ENCODE measurements at places on chromosomes 12 and 14. TPM values are rescaled to one million over a fixed set of nuclear protein-coding genes. Genes with fewer than 3 reads are reported as not detected.
A peak's percentile ranks its signal among the peaks of the same experiment; 100 is the strongest.

- no peak overlapping the region for H3K27ac ChIP-seq
- no peak overlapping the region for H3K4me3 ChIP-seq
- ATAC-seq, result no peak
- no peaks in the 10 kb centered on the region for H3K27me3 ChIP-seq
- H3K36me3 ChIP-seq, result no peaks in the 10 kb centered on the region
Measured at GRCh38 chr14:23641915-23642588, 5.9 kb downstream of the DHRS2 start.

GRCh38 chr12:19499030-19499429, 59.7 kb downstream of the AEBP2 start:
- H3K4me1 ChIP-seq, result peaks cover 26% of the 10 kb centered on the region
- no peak for ATAC-seq
- H3K36me3 ChIP-seq, result peaks cover 53% of the 10 kb centered on the region

DNA sequence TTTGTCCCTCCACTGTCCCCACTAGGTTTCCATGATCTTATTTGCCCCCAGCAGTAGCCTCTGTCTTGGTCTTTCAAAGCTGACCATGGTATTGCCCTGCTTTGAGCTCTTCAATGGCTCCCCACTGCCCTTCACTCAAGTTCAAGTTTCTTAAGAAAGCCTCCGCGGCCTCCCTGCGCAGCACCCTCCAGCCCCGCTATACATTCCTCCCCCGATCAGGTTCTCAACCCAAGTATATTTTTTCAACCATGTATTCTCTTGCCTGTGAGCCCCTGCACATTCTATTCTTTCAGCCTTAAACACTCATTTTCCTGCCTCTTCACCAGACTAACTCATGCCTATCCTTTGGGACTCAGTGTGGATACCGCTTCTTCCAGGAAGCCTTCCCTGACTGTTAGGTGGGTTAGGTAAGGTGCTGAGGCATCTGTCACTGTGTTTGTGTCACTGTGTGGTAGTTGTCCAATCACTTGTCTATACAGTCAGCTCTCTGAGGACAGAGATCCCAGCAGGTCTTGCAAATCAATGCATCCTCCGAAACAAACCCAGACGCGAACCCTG, 4.3 kb downstream of the FAIM2 start:
- H3K4me3 ChIP-seq, result no peak overlapping the region
- no peaks in the 10 kb centered on the region for H3K36me3 ChIP-seq

GRCh38 chr12:106495354-106495965, 87.3 kb upstream of the RFX4 start:
- peaks cover 46% of the 10 kb centered on the region for H3K36me3 ChIP-seq
- H3K4me1 ChIP-seq, result no peaks in the 10 kb centered on the region
- no peaks in the 10 kb centered on the region for H3K27me3 ChIP-seq
- ATAC-seq, result no peak

DNA sequence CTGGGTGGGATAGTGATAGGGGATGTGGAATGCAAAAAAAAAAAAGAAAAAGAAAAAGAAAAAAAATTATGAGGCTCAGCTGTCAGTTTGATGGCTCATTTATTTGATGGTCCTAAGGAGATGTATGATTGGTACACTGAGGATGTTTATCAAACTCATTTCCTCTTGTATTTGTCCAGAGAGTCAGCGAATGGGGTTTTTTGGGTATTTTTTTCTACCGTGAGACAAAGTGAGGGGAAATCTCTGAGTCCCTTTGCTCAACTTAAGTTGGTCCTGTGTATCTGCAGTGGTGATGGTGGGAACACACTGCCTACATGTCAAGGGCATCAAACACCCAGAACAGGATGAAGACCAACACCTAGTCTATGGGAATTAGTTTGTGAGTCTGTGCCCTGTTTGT, 176.9 kb upstream of the HIF1A start:
- H3K27me3 ChIP-seq, result no peaks in the 10 kb centered on the region
- H3K4me1 ChIP-seq, result peaks cover 5% of the 10 kb centered on the region
- no peak for ATAC-seq

DNA sequence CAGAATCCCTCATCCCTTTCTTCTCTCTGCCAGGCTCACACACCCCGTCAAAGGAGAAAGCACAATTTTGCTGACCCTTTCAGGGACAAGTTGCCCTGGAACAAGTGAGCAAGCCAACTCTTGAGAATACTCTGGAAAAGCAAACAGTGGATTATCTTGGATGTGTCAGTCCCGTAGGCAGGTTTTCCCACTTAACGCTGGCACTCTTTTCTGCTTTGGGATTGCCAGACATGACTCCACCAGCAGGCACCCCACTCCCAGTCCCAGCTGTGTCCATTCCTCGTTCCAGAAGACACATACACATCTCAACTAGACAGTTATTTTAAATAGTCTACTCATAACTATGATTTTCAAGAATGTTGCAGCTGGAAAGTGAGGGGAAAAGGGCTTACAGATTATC, 145.5 kb upstream of the CDKN3 start:
- ATAC-seq, result no peak
- H3K4me3 ChIP-seq, result no peak overlapping the region
- H3K4me1 ChIP-seq, result no peaks in the 10 kb centered on the region

DNA sequence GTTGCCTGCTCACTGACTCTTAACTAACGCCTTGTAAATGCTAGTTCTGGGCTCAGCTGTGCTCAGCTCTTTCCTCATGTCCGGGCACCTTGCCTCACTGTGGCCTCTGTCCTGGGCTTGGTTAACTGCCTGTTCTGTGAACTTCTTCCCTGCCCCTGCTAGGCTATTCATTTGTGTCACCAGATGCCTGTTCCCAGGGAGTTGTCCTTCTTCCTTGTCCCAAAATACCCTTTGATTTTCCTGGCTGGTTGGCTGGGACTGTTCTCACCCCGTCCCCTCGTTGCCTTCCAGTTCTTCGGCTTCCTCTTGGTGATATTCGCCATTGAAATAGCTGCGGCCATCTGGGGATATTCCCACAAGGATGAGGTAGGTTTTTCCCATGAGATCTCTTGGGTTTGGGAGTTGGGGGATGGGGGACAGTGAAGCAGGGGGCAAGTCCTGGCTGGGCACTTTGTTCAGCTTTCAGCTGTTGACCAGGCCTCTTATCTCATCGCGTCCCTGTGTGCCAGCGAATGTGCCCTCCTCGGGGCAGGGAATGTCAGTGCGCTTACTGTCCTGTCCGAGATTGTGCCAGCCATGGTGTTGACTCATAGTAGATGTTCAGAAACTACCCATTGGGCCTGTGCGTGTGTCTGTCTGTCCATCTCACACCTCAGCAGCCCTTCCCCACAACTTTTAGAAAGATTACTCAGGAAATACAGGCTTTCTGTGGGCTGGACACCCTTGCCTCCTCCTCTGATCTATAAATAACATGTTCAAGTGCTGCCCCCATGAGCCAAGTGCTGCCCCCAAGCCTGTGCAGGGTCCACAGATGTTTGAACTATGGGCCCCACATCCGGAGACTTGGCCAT, 33.1 kb downstream of the CD9 start:
- peaks cover 60% of the 10 kb centered on the region for H3K4me1 ChIP-seq
- no peak overlapping the region for H3K4me3 ChIP-seq
- no peaks in the 10 kb centered on the region for H3K36me3 ChIP-seq
- no peaks in the 10 kb centered on the region for H3K27me3 ChIP-seq
- no peak for ATAC-seq
- peak overlapping the region; percentile 99 for H3K27ac ChIP-seq

GRCh38 chr14:61774861-61775260, 12.6 kb downstream of the SNAPC1 start:
- no peak for ATAC-seq
- H3K4me1 ChIP-seq, result no peaks in the 10 kb centered on the region
- peaks cover 99% of the 10 kb centered on the region for H3K36me3 ChIP-seq
- no peaks in the 10 kb centered on the region for H3K27me3 ChIP-seq
- H3K27ac ChIP-seq, result no peak overlapping the region
- no peak overlapping the region for H3K4me3 ChIP-seq

DNA sequence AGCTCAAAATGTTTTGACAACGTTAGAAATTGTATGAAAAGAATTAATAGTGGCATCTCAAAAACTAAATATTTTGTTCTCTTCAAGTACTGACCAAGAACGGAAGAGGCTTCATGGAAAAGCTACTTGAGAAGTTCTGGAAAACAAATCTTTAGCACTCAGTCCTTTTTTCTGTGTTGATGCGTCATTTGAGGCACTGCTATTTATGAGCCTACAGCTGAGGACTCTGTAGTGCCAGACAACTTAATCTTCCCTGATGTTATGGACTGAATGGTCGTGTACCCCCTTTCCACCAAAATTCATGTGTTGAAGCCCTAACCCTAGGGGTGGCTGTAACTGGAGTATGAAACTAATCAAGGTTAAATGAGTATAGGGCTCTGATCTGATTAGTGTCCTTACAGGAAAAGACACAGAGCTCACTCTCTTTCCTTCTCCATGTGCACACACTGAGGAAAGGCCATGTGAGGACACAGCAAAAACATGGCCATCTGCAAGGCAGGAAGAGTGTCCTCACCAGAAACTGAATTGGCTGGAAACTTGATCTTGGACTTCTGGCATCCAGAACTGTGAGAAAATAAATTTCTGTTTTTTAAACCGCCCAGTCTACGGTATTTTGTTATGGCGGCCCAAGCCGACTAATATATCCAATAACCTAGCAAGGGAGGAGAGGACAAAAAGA, 337.0 kb upstream of the CLEC14A start:
- H3K4me1 ChIP-seq, result no peaks in the 10 kb centered on the region
- ATAC-seq, result no peak
- H3K36me3 ChIP-seq, result no peaks in the 10 kb centered on the region
- no peaks in the 10 kb centered on the region for H3K27me3 ChIP-seq
- no peak overlapping the region for H3K27ac ChIP-seq

- no peaks in the 10 kb centered on the region for H3K36me3 ChIP-seq
- no peaks in the 10 kb centered on the region for H3K27me3 ChIP-seq
- ATAC-seq, result peak; percentile 86
- no peak overlapping the region for H3K27ac ChIP-seq
- no peaks in the 10 kb centered on the region for H3K4me1 ChIP-seq
Measured at GRCh38 chr12:21054334-21054733, 76.7 kb upstream of the SLCO1B1 start.

- no peaks in the 10 kb centered on the region for H3K4me1 ChIP-seq
- ATAC-seq, result no peak
- H3K27me3 ChIP-seq, result no peaks in the 10 kb centered on the region
- H3K4me3 ChIP-seq, result no peak overlapping the region
- H3K27ac ChIP-seq, result no peak overlapping the region
- no peaks in the 10 kb centered on the region for H3K36me3 ChIP-seq
Measured at GRCh38 chr12:15404485-15404884, 82.2 kb downstream of the PTPRO start.

DNA sequence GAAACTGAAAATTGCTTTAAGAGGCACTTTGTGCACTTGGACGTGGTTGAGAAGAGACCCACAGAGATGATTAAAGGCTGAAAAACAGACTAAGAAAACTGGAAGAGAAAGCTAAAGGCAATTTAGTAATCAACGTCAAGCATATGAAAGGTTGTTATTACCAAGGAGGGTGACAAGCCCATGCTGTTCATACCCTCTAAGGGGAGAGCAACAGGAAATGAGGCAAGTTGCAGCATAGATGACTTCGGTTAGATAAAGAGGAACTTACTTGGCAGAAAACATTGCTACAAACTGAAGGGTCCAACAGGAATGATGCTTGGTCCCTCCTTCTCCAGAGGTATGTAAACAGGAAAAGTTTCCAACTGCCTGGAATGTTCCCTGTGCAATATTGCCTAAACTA, 107.8 kb downstream of the DUSP6 start:
- no peaks in the 10 kb centered on the region for H3K27me3 ChIP-seq
- no peak overlapping the region for H3K27ac ChIP-seq
- peaks cover 13% of the 10 kb centered on the region for H3K4me1 ChIP-seq
- peak; percentile 89 for ATAC-seq

DNA sequence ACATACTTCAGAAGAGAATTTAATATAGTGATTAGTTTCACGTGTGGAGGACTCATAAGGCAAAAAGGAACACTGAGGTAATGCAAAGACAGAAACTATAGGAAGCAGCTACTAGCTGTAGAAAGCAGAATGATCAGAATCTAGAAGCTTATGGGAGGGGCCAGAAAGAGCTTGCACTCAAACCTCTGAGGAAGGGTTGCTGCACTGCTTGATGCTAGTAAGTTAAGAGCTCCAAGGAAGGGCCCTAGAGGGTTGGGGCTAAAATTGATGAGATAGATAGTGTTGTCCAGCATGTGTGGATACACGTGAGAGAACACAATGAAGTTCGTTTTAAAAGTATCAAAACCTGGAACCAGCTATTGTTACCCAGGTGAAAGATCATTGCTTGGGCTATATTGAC, 311.1 kb downstream of the SLC6A15 start:
- no peak for ATAC-seq
- H3K4me3 ChIP-seq, result no peak overlapping the region
- no peaks in the 10 kb centered on the region for H3K36me3 ChIP-seq
- no peak overlapping the region for H3K27ac ChIP-seq
- H3K27me3 ChIP-seq, result no peaks in the 10 kb centered on the region

- no peaks in the 10 kb centered on the region for H3K4me1 ChIP-seq
- H3K36me3 ChIP-seq, result no peaks in the 10 kb centered on the region
- no peaks in the 10 kb centered on the region for H3K27me3 ChIP-seq
- no peak for ATAC-seq
- H3K27ac ChIP-seq, result no peak overlapping the region
Measured at GRCh38 chr12:74849801-74850200, 312.2 kb downstream of the ATXN7L3B start.

DNA sequence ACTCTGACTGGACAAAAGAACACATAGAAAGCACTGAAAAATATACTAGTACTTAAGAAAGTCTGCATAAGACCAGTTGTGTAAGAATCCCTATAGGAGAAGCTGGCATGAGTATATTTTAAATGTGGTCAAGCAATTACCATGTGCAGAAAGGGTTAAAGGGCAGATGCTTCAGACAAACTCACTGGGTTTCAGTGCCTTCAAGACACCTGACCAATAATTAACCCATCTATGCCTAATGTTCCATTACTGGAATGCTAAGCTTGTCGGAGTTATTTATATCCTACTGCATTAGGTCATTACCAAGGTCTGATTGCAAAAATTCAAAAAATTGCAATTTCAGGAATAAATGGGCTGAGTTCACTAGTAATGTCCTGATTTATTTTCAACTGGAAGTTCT, 41.3 kb downstream of the HNRNPC start:
- peaks cover 86% of the 10 kb centered on the region for H3K36me3 ChIP-seq
- H3K27me3 ChIP-seq, result no peaks in the 10 kb centered on the region
- H3K27ac ChIP-seq, result no peak overlapping the region
- H3K4me3 ChIP-seq, result no peak overlapping the region
- no peak for ATAC-seq

DNA sequence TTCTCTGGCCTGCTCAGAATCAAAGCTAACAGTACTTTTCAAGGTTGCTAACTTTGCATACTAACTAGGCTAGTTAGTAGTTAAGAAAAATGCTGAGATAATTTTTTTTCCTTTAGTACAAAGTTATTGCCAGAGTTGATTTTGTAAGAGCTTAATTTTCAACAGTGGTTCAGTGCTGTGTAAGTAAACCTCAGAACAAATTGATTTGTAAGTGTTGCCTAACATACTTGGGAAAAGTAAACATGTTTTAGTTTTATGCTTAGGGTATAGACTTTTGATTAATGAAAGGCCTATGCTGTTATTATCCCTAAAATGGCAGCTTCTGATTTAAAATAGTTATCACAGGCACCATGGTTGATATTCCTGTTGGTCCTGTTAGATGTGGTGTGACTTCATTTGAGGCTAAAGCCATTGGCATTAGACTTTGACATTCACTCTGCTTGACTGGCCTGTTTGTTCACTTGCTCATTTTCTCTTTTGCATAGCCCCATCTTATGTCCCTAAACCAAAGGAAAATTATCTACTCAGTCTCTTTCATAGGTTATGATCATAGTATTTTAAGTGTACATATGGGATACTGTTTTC, 5.2 kb downstream of the CMAS start:
- no peaks in the 10 kb centered on the region for H3K27me3 ChIP-seq
- peaks cover 12% of the 10 kb centered on the region for H3K36me3 ChIP-seq
- no peak overlapping the region for H3K4me3 ChIP-seq
- ATAC-seq, result no peak

Gene NPAS3
- total RNA-seq, result 2.3 TPM

Gene ADAM21
- total RNA-seq, result 0.13 TPM

Gene TXNDC16
- 15.2 TPM for total RNA-seq

Gene RHOJ
- total RNA-seq, result 12.7 TPM

Gene GPR162
- 3.9 TPM for total RNA-seq

Gene SPTSSA
- 23.0 TPM for total RNA-seq

Gene GNB3
- 0.45 TPM for total RNA-seq

Gene TC2N
- 38.6 TPM for total RNA-seq

All from gastroesophageal sphincter (tissue), 4 donors.